ENCODE measurements at places on chromosomes 12 and 14.

- no peak for DNase-seq
Measured at GRCh38 chr14:43135877-43136411, 1371.1 kb downstream of the FSCB start.

DNA sequence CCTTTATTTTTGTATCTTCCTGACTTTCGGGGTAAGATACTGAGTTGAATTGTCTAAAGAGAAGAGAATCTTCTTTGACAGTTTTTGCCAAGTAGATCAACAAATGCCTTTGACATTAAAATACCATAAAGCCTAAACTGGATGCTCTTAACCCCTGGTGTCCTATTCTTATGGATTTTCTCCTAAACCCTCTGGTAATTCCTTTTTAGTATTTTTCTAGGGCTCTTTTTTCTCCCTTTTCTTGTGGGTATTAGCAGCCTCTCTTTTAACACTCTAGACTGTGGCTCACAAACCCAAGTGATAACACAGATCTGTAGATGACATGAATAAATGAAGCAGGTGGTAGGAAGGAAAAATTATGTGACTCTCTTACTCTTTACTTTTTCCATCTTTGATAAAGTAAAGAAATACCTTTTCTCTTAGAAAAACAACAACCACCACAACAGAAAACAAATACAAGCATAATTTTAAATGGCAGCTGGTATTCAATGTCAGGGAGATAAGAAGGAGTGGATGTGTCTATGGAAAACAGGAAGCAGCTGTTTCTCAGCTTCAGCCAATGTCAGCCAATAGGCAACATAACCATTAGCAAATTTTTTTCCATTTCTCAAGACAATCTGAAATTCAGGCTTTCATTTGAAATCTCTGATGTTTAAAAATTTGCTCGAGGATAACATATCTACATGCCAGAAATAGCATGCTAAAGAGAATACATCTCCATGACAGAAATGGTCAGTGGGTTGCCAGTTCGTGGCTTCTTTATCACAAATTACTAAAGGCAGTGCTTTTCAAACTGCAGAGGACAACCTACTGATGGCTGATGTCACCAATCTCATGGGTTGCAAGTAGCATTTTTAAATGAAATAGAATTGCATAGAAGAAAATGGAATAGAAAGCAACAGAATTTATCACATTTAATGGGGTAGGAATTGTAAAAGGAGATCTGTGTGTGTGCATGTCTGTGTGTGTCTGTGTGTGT lies 123.1 kb upstream of the KRR1 start:
- DNase-seq: no peak

- peak; percentile 62 for DNase-seq
Measured at GRCh38 chr12:127293507-127294310, 973.3 kb upstream of the TMEM132C start.

GRCh38 chr14:30211326-30211725 lies 283.7 kb upstream of the PRKD1 start:
- DNase-seq: no peak

- DNase-seq: no peak
Measured at GRCh38 chr12:11559626-11560340, 89.7 kb upstream of the ETV6 start.

DNA sequence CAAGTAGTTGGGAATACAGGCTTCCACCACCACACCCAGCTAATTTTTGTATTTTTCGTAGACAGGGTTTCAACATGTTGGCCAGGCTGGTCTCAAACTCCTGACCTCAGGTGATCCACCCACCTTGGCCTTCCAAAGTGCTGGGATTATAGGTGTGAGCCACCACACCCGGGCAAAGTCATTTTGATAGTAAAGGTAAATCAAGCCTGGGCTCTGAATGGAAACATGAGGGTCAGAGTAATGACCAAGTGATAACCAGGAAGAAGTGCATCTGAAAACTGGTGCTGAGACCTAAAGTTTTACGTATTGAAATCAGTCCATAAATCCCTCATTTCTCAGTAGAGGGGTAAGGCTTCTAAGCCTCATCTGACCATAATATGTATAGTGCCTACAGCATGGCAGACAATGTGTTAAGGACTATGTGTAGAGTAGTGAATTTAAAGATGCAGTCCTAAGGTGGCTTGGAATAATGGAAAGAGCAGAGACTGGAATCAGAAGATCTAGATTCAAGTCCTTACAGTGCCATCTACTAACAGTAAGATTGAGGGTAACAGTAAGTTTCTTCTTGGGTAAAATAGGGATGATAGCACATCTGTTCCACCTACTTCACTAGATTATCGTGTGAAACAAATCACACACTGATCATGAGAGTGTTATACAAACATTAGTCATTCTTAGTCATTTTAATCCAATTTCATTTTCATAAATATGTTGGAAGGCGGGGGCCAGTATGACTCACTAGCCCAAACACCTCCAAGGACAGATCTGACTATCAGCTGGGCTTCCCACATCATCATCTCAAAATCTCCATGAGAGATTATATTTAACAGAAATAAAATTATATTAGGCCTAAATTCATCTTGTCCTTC lies 11.2 kb downstream of the MAP4K5 start:
- no peak for DNase-seq

DNA sequence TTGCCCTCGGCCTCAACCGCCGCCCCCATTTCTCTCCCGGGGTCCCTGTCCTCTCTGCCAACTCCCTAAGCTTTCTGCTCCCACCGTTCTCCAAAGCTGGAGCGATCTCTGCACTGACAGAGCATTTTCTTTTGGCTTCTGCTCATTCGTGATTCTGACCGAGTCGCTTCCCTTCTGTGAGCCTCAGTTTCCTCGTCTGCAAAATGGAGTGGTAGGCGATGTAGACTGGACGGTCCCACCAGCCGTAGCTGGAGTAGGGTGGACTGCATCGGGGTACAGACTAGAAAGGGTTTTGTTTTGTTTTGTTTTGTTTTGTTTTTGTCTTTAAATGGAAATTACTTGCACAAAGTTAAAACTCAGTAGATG lies 2.4 kb downstream of the VSX2 start:
- DNase-seq: no peak

GRCh38 chr12:54404061-54405004 lies 14.7 kb downstream of the ITGA5 start:
- DNase-seq: no peak

GRCh38 chr14:86940106-86940505 lies 1052.9 kb downstream of the GALC start:
- no peak for DNase-seq

- DNase-seq: peak; percentile 89
Measured at GRCh38 chr12:51424662-51425539, at the start of gene SLC4A8. Gene SLC4A8, plus strand, starts transcription at chr12:51424831. Its CDS starts 157 bp downstream, at chr12:51424988.

DNA sequence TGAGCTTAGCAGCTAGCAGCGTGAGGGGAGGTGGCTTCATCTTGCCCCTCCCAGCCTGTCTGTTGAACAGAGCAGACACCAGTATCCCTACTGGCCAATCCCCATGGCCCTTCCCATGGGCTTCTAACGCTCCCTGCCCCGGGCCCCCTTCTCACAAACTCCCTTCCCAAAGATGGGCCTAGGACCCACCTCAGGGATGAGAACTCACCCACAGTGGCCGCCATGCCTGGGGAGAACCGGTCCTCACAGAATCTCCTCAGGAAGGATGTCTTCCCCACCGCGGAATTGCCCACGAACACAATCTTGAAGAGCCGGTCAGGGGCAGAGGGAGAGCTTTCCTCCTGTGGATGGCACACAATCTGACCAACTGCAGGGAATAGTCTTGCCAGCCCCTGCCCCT lies 119.5 kb downstream of the CRACR2A start:
- no peak for DNase-seq

GRCh38 chr12:54379398-54380201 lies 4.9 kb downstream of the ZNF385A start:
- peak; percentile 96 for DNase-seq

GRCh38 chr12:77696183-77696582 lies 134.5 kb upstream of the NAV3 start:
- no peak for DNase-seq

DNA sequence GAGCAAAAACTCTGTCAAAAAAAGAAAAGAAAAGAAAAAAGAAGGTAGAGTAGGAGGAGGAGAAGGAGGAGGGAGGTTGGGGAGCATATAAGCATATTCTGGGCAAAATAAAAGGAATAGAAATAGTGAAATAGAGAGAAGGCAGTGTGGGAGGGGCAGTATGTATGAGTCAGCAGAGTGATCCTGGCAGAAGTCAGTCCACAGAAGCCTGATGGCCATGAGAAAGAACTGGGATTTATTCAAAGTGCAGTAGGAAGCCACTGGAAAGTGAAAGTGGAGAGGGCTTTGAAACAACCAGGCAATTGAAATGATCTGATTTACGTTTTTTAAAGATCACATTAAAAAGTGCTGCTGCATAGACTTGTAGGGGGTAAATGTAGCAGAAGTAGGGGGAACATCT lies 368.6 kb upstream of the USP15 start:
- DNase-seq: no peak

DNA sequence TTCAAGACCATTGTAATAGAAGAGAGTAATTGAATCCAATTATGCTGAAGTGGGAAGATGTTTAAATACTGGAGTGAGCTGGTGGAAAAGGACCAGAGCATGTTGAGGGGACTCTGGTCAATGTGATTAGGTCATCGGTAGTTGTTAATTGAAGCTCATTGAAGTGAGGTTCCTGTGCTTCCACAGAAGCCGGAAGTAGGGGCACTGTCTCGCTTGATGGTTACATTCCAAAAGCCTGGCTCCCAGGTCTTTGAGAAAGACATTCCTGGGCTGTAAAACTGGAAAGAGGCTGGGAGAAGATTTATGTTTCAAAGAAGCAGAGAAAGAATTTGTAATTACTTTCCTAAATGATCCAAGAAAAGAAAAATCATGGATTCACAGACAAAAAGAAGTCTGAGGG lies 12.3 kb upstream of the CLECL1 start:
- no peak for DNase-seq

- DNase-seq: no peak
Measured at GRCh38 chr14:52446355-52446754, 106.0 kb downstream of the TXNDC16 start.

DNA sequence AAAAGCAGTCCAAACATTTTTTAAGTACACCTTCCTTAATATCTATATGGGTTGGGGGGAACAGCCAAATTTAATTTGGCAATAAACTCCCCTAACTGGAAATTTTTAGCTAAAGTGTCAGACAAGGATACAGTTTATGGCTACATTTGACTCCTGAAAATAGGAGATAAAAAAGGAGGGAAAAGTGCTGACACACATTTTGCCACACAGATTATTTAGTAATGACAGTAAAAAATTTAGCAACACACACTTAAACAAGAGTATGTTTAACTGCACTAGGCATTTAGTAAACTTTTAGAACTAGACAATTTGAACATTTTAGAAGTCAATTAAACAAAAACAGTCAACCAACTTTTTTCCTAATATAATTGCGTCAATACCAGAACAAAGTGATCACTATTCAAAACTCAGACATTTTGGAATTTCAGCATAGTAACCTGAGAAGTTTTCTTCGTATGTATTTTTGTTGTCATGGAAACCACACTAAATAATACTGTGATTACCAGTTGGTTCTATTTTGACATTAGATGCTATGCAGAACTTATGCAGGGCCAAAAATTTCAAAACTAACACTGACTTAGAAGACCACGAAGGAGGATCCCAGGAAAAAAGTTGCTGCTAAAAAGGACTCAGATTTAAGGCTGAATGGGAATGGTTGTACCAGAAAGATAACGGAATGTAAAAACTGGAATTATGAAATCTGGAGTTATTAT lies 13.4 kb downstream of the GMFB start:
- no peak for DNase-seq

- no peak for DNase-seq
Measured at GRCh38 chr14:93212432-93212831, 5.4 kb downstream of the UBR7 start.

GRCh38 chr12:19402211-19402610 lies 37.1 kb upstream of the AEBP2 start:
- DNase-seq: no peak

DNA sequence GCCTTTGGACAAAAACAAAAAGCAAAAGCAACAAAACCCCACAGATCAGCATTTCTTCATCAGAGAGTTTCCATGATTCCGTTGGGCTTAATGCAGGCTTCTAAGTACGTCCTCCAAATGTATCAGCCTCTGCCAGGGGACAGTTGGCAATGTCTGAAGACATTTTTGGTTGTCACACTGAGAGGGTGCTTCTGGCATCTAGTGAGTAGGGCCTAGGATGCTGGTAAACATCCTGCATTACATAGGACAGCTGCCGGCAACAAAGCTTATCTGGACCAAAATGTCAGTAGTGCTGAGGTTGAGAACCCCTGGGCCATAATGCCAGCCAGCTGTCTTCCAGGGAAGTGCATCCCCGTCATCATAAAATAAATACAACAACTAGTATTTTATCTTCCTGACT lies 9.4 kb upstream of the LRRC10 start:
- DNase-seq: no peak

DNA sequence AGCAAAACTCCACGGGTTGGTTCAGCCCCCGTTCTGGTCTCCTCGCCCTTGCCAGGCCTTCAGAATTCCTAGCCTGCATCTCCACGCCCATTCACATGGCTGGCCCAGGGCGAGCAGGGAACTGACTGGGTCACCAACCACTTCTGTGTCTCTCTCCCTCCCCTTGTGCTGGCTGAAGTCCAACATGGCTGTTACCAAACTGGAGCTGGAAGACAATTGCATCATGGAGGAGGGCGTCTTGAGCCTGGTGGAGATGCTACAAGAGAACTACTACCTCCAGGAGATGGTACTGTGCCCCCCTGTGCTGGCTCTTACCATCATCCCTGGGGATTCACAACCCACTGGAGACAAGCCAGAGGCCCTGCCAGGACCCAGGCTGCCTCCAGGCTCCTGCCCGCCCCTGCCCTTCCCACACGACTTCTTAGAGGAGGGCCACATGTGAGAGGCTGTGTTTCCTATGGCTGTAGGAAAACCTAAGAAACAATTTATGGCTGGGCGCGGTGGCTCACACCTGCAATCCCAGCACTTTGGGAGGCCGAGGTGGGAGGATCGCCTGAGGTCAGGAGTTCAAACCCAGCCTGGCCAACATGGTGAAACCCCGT lies 9.9 kb downstream of the LRRC74A start:
- no peak for DNase-seq

DNA sequence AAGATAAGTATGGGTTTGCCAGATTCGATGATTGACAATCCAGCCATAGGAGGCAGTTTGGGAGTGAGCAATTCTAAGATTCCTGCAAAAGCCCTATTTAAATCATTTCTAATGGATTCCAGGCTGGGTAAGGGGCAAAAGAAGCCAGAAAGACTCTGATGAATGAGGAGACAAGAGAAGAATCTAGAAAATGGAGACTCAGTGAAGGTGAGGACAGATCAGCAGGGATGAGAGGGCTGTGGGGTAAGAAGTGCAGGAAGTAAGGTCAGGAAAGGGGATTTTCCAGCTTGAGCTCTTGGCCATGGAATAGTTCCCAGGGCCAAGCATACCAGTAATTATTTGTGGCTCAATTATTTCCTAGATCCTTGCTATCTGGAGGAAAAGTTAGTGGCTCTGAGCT lies 87.3 kb downstream of the TMX1 start:
- no peak for DNase-seq

GRCh38 chr12:21745258-21745657 lies 29.2 kb downstream of the KCNJ8 start:
- no peak for DNase-seq

DNA sequence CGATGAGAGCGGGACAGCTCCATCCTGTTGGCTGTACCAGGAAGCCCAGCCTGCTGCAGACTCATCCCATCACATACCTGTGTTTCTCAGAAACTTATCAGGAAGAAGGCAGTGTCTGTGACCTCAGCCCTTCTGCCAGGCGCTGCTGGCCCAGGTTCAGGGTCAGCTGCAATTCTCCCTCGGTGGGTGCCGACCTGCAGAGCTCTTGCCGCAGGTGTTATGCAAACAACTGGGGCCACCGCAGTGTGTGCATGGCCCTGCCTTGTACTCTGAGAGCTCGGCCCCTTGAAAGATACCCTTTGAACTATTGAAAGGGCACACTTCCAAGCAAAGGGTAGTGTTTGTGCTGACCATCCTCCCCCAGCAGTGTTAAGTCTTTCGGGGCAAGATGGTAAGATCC lies 322.2 kb upstream of the DIO3 start:
- DNase-seq: no peak
